ENCODE measurements at places on chromosomes 7 and 10.

DNA sequence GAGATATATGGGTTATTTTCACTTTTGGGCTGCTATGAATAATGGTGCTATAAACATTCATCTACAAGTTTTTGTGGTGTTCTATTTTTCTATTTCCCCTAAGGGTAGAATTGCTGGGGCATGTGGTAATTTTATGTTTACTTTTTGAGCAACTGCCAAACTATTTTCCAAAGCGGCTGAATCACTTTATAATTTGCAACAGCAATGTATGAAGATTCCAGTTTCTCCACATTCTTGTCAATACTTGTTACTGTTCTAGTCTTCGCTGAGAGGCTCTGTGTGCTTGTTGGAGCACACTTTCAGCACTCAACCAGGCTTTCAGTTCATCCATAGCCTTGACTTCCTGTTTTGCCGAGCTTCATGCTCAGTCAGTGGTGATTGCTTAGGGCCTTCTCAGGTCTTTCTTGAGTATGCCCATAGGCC lies 39.0 kb downstream of the ADK start:
- DNase-seq = no peak

DNA sequence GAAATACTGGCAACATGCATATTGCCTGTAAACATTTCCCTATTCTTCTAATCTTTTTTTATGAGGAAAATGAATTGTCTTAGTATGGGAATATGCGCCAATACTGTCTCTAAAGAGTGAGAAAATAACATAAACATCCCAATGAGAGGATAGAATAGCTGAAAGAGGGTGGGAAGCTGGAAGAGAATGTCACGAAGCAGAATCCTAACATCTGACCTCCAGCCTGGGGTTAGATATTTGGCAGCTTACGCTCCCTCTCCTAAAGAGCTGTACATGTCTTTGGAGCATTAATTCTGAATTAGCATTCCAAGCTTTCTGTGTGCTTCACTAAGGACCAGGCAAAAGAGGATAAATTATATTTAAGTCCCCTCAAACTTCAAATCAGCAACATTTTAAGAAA lies 31.6 kb upstream of the SLC16A12 start:
- DNase-seq = no peak

- DNase-seq = no peak
Observed at GRCh38 chr10:226018-226417, 90.8 kb downstream of the ZMYND11 start.

- peak; percentile 57 for DNase-seq
Observed at GRCh38 chr10:73095481-73096021, 1.1 kb downstream of the P4HA1 start.

- no peak for DNase-seq
Observed at GRCh38 chr7:45585628-45586027, 11.5 kb downstream of the ADCY1 start.

- peak; percentile 27 for DNase-seq
Observed at GRCh38 chr10:120221873-120222485, 235.0 kb upstream of the PLPP4 start.

- DNase-seq = no peak
Observed at GRCh38 chr10:79976999-79977398, 28.1 kb upstream of the SFTPD start.

DNA sequence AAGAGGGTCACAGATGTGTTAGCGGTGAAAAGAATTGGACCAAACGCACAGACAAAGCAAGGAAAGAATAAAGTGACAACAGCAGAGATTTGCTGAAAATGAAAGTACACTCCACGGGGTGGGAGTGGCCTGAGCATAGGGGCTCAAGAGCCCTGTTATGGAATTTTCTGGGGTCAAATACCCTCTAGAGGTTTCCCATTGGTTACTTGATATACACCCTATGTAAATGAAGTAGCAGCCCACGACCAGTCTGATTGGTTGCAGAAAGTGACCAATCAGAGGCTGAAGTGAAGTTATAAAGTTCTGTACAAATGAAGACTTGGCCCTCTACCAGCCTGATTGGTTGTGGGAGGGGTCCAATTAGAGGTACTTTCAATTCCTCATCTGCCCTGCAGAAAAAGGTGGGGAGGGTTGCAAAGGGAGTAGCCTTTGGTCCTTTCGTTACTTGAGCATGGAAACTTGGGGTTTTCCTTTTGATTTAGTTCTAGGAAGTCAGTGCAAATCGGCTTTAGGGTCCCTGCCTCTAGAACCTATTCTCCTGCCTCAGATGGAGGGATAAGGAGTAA lies 125.6 kb upstream of the PRPS1L1 start:
- no peak for DNase-seq
